Mucosa of descending colon (tissue), 3 donors: ENCODE measurements at places on chromosomes 11 and 22. TPM values are rescaled to one million over a fixed set of nuclear protein-coding genes. Genes with fewer than 3 reads are reported as not detected.

- no peak for DNase-seq
These were observed 44.1 kb upstream of the OR9Q1 start for GRCh38 chr11:57979532-57980079.

GRCh38 chr22:30889268-30889995, 79.1 kb downstream of the MORC2 start:
- peak; percentile 30 for DNase-seq

- DNase-seq: no peak
These were observed 54.0 kb downstream of the RTN4R start for GRCh38 chr22:20213833-20214708.

Gene CLMP
- 4.7 TPM for total RNA-seq

DNA sequence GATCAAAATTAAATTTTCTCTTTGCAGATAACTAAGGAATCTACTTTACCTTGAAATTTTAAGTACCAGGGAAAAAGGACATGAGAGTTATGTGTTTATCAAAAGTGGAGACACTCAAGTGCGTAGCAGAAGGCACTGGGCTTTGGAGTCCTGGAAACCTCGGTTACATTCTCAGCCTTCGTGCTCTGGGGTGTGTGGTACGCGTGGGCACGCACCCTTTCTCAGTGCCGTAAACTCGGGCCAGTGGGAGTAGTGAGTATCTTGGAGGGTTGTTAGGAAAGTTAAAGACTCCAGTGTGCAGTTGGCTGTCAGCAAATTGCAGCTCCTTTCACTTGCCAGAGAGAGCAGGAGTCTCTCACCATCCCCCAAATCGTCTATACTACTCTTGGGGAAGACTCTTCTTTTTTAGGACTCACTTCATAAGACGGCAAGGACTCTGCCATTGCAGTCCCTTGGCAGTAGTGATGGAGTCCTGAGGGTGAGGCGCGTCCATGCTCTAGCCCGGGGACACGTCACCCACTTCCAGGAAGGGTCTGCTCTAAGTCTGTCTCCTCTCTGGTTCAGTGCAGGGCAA, 171.8 kb downstream of the TBC1D22A start:
- DNase-seq: no peak

Gene FOXRED2
- total RNA-seq: 8.6 TPM

DNA sequence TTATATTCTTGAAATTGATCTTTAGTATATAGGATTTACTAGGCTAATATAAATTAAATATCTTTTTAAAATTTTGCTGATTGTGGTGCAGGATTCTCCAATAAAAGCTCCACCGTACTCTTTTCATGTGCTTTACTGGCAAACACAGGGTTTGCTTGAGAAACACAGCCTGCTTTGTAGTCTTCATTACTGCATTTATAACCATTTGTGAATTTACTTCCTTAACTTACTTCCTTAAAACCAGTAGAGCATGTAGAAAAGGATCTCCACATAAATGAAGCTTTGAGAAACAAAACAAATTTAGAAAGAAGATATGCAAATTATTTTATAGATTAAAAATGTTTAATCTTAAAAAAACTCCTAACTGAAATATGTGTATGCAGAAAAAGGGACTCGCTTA, 28.8 kb downstream of the SWAP70 start:
- no peak for DNase-seq

- DNase-seq: no peak
These were observed 287.4 kb downstream of the BUD13 start for GRCh38 chr11:116485425-116485824.

Gene TRIM29
- total RNA-seq: 4.0 TPM

GRCh38 chr11:61345954-61346843, 13.2 kb downstream of the TKFC start:
- peak; percentile 59 for DNase-seq

Gene NAALAD2
- 0.73 TPM for total RNA-seq

GRCh38 chr22:38718414-38718813, 12.7 kb downstream of the GTPBP1 start:
- DNase-seq: no peak

- no peak for DNase-seq
These were observed 76.2 kb upstream of the HORMAD2 start for GRCh38 chr22:30004101-30004500.

- no peak for DNase-seq
These were observed 826 bp upstream of the DGAT2 start for GRCh38 chr11:75767793-75768111.

Gene OR56A1
- 0.03 TPM for total RNA-seq

Gene IRAG1
- 15.4 TPM for total RNA-seq

- no peak for DNase-seq
These were observed 43.6 kb downstream of the TMEM135 start for GRCh38 chr11:87081358-87081757.

- DNase-seq: peak; percentile 14
These were observed 16.4 kb downstream of the MYEOV start for GRCh38 chr11:69310351-69310750.

Gene CD248
- total RNA-seq: 4.5 TPM

Gene CHRM1
- 0.89 TPM for total RNA-seq

Gene VSIG10L2
- not detected for total RNA-seq

DNA sequence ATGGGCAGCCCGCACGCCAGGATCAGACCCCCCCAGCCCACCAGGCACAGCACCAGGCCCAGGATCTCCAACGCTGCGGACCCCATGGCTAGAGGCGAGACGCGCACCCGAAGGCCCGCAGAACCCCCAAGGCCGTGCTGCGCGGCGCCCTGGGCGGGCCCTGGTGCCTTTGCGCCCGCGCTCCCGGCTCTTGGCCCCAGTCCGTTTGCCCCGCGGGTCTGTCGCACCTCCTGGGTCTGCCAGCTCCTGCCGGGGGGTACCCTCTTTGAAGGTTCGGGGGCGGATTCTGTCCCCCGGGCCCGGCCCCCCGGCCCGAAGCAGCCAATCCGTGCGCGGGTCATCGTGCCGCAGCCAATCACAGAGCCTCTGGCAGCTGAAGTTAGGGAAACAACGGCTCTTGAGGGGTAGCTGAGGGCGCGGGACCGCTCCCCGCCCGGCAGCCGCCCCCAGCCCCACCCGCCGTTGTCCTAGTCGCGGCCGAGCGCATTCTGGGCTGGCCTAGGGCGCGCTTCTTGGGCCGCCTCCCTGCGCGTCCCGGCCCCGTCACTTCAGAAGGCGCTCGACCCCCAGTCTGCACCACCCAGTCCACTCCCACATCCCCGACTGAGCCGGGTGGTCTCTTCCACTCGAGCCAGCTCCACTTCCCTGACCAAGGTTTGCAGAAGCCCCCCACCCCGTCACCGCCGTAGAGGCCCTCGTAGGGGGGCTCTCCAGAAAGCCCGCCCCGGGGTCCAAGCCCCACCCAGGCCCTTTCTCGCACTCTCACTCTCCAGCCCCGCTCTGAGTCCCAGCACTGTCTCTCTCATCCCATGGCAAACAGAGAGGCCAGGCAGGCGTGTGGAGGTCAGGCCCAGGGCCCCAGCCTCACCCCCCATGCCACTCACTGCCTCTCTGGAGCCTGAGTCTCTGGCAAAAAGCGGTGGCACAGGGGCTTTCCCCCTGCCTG, at the start of gene CLDN5:
TSS of gene CLDN5 (minus strand) at position 241 of the 946 bp plus-strand sequence. CDS start at position 86, 155 bp downstream.
- no peak for DNase-seq

DNA sequence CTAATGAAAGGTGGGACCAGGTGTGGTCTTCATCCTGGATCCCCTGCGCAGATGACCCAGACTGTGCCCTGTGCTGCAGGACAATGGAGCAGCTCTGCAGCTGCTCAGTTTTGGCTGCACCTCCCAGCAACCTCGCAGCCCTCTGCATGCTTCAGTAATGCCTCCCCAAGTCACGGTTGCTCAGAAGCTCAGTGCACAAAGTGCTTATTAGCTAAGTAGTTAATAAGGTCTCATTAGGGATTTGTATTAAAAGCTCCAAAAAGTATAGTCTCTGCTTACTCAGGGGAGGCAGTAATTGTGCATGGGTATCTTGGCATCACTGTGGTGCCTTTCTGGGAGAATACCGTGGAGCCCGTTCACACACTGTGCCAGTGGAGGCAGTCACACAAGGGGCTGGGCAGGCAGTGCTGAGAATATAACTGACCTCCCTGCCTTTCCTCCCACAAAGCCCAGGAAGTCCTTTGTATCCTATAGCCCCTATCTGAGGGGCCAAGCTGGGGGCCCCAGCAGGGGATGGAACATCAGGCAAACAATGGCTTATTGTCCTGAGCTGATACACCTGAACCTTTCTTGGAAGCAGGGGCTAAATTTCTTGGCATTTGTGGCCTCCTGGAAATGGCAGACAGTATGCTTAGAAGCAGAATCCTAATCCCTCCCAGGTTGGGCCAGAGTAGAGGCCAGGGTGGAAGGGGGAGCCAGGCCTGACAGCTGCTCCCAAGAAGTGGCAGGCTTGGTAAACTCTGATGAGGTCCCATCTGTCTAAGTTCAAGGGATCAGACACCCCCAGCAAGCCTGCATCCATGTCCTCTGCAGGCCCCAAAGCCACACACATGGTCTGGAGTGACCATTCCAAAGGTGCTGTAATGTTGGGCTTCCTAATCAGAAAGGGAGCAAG, 125.5 kb upstream of the PARVA start:
- no peak for DNase-seq

Gene PARVG
- total RNA-seq: 5.8 TPM

Gene GGT5
- total RNA-seq: 2.3 TPM

DNA sequence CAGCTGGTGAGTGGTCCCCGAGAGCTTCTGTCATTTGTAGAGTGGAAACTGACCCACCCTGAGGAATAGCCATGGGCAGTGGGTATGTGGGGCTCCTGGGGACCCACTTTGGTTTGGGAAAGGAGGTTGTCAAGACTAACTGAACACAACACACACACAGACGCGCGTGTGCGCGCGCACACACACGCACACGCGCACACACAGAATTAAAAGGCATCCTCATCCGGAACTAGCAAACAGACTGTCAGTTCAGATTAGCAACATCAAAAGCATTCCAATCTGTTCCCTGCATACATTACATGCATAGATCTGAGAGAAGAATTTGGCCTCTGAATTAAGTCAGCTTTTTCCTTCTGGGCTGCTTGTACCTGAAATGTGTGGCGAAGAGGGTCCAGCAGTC, 284.7 kb downstream of the ST3GAL4 start:
- no peak for DNase-seq

Gene PNPLA5
- total RNA-seq: not detected

DNA sequence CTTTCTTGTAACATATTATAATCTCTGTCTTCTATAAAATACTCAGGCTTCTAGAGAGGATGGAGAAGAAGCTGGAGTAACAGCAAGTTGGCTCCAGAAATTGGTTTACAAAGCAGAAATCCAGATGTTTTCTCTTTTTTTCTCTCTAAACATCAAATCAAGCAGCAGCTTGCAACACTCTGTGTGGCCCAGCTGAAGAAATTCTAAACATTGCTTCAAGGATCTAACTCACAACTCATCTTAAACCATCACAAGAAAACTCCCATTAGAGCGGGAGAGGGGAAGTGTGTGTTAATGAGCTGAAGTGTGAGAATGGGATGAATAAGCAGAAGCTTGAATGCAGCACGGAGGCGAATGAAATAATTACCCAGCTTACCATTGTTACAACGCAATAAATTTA, 146.5 kb downstream of the OPCML start:
- DNase-seq: no peak

- DNase-seq: no peak
These were observed 86.7 kb upstream of the EED start for GRCh38 chr11:86157797-86158378.

Gene TRPC6
- total RNA-seq: 4.7 TPM

GRCh38 chr11:64036087-64037026, 626 bp downstream of the FLRT1 start:
- no peak for DNase-seq

GRCh38 chr22:45996241-45997076, 19.5 kb upstream of the WNT7B start:
- DNase-seq: peak; percentile 55

Gene SYTL2
- 502 TPM for total RNA-seq

DNA sequence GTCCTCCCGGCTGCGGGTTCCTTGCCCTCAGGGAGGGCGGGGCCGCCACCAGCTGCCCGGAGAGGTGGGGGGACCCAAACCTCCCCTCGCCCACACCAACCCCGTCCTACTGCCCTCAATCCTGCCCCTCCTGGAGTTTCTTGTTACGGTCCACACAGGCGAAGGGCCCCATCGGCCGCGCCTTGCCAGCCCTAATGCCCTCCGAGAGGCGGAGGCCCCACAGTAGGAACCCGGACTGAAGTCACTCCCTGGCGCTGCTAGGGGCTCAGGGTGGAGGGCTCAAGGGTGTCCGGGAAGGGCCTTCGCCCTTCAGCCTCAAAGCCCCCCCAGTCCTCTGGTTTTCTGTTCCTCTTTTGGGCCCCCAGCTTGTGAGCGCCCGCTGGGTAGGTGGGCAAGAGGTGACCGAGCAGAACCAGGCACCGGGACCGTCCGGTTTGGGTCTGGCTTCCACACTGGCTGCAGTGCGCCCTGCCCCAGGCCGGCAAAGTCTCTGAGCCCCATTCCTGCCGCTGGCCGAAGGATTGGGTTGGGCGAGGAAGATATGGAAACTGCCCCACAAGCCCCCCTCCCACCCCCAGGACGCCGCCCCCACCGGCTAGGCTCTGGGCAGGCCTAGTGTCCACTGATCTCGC, 24.5 kb downstream of the DUSP8 start:
- peak; percentile 62 for DNase-seq

- peak; percentile 44 for DNase-seq
These were observed 974 bp downstream of the DGCR8 start for GRCh38 chr22:20080776-20081654.

Gene OR51E2
- 0.46 TPM for total RNA-seq

DNA sequence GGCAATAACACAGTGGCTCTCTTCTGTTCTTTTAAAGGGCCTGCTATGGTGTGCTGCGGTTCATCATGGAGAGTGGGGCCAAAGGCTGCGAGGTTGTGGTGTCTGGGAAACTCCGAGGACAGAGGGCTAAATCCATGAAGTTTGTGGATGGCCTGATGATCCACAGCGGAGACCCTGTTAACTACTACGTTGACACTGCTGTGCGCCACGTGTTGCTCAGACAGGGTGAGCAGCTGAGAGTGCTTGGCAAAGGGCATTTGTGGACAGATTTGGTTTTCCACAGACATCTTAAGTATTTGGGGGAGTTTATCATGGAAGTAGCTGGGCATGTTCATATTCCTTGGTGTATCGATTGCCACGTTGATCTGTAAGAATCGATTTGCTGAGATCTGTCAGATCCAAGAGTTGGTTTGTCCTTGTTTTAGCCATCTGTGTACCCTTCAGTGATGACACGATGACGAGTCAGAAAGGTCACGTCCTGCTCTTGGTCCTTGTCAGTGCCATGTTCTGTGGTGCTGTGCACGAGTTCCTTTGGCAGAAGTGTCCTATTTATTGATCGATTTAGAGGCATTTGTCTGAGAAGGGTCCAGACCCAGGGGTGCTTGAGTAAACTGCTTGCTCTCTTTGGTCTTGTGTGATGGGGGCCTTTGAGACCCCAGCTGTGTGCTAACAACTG, 4.8 kb downstream of the RPS3 start:
- no peak for DNase-seq

Gene RAC2
- total RNA-seq: 16.4 TPM

GRCh38 chr11:1409108-1409851, 19.5 kb downstream of the BRSK2 start:
- DNase-seq: no peak

Gene GVQW3
- 3.3 TPM for total RNA-seq

Gene OR4B1
- not detected for total RNA-seq

Gene SEPTIN3
- 1.6 TPM for total RNA-seq
